Naive B cell (primary cell): ENCODE measurements at places on chromosomes 5 and 9.

- DNase-seq = peak; percentile 78
Observed at GRCh38 chr9:104868687-104869404, 59.1 kb downstream of the ABCA1 start.

DNA sequence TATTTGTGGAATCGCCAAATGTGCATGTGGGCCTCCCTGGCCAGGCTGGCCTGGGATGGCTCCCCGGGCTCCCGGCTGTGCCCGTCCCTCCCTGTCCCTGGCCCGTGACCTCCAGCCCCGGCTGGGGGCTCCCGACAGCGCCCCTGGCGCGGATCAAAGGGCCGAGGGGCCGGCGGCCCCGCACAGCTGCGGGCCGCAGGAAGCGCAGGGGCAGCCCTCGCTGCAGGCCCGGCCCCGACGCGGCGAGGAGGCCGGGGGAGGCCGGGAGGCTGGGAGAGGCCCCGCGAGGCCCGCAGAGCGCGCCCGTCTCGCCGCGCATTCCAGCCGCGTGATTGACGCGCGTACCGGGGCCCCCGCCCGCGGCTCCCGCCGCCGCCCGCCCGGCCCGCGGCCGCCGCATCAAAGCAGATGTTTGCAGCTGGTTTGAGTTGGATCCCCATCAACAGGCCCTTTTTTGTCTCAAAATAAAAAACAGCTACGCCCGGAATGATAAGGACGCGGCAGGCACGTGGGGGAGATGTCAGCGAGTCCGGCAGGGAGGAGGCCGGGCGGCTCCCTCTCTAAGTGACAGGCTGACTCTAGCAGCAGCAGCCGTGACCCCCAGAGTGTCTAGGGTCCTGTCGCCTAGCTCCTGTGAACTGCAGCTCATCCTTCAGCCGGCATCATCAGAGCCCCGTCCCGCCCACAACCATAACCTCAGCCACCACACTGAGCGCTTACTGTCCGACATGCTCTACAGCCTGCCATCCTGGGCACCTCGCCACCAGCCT lies 69.4 kb downstream of the LMX1B start:
- no peak for DNase-seq

- no peak for DNase-seq
Observed at GRCh38 chr9:91852801-91853347, 97.2 kb downstream of the ROR2 start.

DNA sequence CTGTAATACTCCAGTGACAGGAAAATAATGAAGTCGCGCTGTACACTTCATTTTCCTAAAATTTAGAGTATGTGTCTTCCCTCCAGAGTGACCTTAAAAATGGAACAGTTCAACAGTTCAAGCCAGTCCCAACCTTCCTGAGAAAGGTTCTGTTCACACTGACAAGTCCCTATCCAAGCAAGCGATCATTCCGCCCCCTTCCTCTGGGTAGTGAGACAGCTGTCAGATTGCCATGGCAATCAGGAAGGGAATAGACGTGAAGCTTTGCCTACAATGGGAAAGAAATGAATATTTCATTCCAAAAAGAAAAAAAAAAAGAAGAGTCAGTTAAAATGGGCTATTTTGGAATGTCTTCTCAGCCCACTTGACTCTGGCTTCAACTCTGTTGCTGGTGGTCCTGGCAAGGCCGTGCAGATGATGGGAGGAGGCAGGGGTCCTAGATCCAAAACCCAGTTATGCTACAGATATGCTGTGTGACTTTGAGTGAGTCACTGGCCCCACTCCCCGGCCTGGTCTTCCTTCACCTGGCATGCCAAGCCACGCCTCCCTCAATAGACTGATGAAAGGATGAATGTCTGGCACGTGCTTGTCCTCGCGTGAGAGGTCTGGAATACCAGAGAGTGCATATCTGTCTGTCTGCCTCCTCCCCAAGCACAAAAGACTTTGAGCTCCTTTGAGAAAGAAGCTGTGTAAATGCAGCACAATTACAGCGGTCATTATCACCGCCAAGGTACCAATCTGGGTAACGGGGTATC lies 165.8 kb upstream of the WWC1 start:
- DNase-seq = no peak

GRCh38 chr5:128777052-128777451 lies 188.2 kb upstream of the SLC27A6 start:
- no peak for DNase-seq

- no peak for DNase-seq
Observed at GRCh38 chr5:39501397-39501796, 76.6 kb upstream of the DAB2 start.
